ENCODE measurements at places on chromosomes 1 and 21.

- DNase-seq, result no peak
These were observed 13.8 kb upstream of the KDM4A start for GRCh38 chr1:43636006-43636641.

DNA sequence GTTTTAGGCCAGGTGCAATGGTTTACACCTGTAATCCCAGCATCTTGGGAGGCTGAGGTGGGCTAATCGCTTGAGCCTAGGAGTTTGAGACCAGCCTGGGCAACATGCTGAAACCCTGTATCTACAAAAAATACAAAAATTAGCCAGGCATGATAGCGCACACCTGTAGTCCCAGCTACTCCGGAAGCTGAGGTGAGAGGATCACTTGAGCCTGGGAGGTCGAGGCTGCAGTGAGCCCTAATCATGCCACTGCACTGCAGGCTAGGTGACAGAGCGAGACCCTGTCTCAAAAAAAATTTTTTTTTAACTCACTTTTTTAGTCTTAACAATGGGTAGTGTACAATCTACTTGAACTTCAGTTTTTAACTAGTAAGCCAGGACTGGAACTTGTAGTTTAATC, 137.5 kb downstream of the HS2ST1 start:
- no peak for DNase-seq

DNA sequence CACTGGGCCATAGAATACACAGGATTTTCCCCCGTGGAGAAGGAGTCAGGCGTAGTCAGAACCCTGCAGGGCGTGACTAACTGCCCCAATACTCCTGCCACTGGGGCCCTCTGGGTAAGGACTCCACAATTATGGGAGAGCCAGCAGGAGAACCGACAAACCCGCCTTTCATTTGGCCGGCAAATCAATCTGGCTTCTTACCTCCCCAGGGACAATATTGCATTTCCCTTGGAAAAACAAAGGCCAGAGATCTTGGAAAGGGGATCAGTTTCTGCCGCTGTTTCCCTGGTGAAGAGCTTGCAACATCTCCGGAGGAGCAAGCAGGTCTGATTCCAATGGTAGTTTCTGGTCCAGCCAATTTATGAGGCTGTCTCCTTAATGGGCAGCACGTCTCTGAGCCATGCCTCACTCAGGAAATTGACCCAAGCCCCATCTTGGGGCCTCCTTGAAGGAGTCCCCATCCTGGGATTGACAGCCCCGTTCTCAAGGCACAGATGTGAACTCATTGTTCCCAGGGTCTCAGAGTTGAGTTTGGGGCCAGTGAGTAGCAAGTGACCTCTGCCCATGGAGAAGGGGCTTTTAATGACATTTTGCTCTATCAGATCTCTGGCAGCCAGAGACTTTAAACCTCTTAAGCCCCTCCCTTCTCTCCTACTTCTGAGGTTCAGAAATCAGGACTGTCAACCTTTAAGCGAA, 4.3 kb downstream of the TRABD2B start:
- DNase-seq, result no peak

GRCh38 chr1:214249651-214250050, 31.3 kb upstream of the SMYD2 start:
- no peak for DNase-seq

- no peak for DNase-seq
These were observed 18.5 kb upstream of the MAGOH start for GRCh38 chr1:53256511-53257453.

- DNase-seq, result peak; percentile 46
These were observed 546 bp downstream of the SKI start for GRCh38 chr1:2228694-2229036.

DNA sequence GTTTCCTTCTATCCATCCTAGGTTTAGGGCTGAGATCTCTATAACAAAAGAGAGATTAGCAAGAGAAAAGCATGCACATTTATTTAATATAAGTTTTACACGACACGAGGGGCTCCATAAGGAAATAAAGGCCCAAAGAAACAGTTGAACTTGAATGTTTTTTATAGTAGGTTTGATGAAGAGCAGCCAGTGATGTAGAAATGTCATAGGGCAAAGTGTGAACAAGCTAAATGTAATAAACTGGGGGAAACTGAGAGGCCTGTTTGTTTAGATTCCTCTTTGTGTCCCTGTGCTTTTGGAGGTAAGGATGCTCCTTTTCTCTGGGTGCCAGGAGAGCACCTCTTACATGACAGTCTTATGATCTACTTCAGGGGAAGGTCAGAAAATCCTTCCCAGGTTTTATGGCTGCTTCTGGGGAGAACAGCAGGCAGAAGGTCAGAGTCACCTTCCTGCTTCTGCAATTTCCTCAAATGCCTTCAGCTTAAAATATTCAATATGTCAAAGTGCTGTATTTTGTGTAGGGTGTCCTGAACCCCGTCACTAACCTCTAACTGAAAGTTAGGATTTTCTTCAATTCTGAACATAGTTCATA, 9.5 kb upstream of the HORMAD1 start:
- DNase-seq, result no peak

- DNase-seq, result no peak
These were observed 13.2 kb downstream of the MYBPH start for GRCh38 chr1:203162403-203162802.

- no peak for DNase-seq
These were observed 836.7 kb upstream of the ADAMTS5 start for GRCh38 chr21:27803571-27803970.

DNA sequence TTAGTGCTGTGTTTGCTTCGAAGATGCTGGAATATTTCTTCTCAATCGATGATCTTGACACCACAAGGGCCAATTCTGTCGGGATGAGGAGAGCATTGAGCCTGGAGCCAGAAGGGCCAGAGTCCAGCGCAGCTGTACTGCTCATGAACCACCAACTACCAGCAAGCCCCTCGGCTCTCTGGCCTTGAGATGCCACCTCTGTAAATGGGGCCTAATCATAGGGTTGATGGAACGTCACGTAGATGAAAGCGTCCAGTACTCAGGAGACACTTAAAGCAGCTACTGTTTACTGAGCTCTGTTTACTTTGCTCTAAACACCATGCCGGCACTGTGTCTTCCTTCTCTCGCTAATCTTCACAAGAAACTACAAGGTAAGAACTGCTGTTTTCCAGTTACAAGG, 26.3 kb downstream of the CCDC185 start:
- no peak for DNase-seq

- DNase-seq, result peak; percentile 31
These were observed at the start of gene GBP1 for GRCh38 chr1:89065079-89065868. GBP1 (minus strand) TSS chr1:89065208; CDS start chr1:89063234, 1,974 bp downstream.

GRCh38 chr1:208581209-208581608, 337.0 kb upstream of the PLXNA2 start:
- no peak for DNase-seq

DNA sequence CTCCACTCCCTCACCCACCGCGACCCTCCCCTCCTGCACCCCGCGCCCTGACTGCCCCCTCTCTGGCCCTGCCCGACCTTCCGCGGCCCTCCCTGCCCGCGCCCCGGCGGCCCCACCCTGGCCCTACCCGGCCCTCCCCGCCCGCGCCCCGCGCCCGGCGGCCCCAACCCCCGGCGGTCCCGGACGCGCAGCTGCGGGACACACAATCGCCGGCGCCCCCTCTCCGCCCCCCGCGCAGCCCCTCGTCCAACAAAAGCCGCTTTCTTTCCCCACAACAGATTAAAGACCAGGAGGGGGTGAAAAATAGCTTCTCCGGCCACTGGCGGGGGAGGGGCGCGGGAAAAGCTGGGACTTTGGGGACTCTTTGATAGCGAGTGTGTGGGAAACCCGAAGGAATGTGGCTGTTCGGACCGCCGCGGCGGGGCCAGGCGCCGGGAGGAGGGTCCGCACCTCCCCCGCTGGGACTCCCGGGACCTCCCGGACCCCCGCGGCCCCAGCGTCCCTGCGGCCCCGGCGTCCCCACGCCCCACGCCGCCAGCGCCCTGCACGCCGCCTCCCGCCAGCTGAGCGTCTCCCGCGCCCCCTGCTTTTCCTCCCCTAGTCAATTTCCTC, 8.8 kb upstream of the ID3 start:
- DNase-seq, result no peak

DNA sequence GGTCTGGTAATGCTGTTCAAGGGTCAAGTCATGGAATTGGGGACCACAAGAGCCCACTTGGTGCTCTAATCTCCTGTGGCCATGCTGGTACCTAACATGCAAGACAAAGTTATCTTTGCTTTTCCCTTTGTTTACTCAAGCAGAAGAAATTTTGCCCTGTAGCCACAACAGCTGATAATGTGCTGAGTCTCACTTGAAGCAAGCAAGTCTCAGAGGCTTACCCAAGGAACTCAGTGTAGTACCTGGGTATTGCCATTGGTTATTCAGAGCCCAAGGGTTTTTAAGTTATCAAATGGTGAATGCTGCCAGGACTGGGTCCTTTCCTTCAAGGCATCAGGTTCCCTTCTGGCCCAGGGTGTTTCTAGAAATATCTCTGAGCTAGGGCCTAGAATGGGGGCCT, 198.9 kb upstream of the RNPC3 start:
- DNase-seq, result no peak

DNA sequence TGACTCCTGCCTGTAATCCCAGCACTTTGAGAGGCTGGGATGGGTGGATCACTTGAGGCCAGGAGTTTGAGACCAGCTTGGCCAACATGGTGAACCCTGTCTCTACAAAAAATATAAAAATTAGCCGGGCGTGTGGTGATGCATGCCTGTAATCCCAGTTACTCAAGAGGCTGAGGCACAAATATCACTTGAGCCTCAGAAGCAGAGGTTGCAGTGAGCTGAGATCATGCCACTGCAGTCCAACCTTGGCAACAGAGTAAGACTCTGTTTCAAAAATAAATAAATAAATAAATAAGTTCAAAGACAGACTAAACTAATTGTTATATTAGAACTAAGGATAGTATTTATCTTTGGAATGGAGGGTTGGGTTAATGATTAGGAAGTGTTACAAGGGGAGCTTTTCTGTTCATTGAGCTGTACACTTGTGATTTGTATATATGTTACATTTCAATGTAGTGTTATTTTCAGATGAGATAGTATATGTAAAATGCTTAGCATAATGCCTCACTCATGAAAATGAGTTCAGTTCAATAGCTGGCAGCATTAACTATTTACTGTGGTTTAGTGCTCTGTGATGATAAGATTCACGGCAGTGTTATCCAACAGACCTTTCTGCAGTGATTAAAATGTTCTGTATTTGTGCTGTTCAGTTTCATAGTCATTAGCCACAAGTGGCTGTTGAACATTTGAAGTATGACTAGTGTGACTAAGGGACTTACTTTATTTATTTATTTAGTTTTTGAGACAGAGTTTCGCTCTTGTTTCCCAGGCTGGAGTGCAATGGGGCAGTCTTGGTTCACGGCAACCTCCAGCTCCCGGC, 47.7 kb downstream of the OSBPL9 start:
- no peak for DNase-seq

GRCh38 chr1:209770636-209771415, 13.5 kb downstream of the C1orf74 start:
- no peak for DNase-seq

GRCh38 chr21:45443595-45444181, 38.7 kb downstream of the COL18A1 start:
- no peak for DNase-seq

GRCh38 chr1:245843101-245843500, 664.0 kb downstream of the SMYD3 start:
- no peak for DNase-seq

DNA sequence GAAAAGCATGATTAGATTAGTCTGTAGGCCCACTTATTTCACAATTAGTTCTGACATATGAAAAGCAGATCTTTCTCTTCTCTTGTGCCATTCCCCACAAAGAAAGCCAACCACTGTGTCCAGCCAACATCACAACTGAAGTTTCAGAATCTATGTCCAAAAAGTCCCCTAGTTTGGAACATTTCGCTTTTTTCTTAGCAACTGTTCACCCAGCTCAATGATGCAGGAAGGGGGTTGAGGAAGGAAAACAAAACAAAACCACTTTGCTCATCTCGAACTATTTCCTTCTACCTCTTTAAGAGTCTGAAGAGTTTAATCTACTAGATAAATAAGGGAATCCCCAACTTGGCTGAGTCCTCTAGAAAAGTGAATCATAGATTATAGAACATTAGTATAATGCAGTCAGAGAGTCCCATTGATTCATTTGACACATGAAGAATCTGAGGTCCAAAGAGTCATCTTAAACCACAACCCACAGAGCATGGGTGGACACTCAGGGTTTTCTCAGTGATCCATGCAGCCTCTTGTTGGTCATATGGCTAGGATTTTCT, 159.3 kb upstream of the SGIP1 start:
- peak; percentile 29 for DNase-seq

DNA sequence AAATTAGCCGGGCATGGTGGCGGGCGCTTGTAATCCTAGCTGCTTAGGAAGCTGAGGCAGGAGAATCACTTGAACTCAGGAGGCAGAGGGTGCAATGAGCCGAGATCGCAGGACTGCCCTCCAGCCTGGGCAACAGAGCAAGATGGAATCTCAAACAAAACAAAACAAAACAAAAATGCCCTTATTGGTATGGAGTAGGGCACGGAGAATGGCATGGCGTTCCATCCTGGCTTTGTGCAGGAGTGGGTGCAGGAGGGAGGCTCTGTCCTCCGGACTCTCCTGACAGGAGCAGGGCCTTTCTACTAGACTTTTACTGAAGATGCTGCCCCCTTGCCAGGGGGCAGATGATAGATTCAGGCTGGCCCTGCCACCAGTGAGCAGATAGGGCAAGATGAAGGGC, 1.0 kb downstream of the TMEM61 start:
- no peak for DNase-seq

GRCh38 chr1:117780687-117781475, 148.5 kb downstream of the GDAP2 start:
- DNase-seq, result no peak

GRCh38 chr1:194194724-194195123, 1008.3 kb upstream of the B3GALT2 start:
- DNase-seq, result no peak

DNA sequence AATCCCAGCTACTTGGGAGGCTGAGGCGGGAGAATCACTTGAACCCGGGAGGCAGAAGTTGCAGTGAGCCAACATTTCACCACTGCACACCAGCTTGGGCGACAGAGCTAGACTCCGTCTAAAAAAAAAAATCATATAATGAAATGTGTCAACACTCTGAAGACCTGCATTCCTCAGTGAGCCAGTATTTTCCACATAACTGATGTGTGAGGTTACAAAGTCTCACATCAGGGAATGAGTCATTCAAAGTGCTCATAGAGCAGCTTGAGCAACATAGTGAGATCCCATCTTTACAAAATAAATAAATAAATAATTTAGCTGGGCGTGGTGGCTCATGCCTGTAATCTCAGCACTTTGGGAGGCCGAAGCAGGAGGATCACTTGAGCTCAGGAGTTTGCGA, 65.5 kb downstream of the CASZ1 start:
- no peak for DNase-seq

DNA sequence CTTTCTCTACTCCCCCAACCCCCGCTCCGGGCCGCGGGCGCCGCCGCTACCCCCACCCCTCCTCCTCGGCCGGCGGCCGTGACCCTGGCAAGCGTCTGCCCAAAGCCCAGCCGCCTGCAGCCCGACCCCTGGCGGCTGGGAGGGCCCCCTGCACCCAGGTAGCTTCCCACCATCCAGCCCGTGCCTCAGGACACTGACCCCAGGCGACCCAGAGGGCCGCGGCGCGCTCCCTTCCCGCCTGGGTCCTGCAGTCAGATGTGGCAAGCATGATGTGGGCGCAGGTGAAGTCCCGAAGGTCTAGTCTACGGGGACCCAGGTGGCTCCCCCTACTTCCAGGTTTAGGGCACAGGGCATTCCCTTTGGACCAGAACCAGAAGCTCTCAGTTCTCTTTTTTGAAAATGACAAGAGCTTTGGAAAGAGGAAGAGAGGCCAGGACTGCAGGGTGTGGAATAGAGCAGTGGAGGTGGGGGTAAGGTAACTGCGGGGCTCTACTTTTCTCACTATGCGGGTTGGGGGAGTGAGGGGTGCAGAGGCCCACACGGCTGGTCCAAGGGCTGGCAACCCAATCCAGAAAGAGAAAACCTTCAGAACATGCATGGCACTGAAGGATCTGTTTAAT, at the start of gene DENND4B:
Gene DENND4B, minus strand, starts transcription at position 97 of the 620 bp plus-strand sequence. CDS start 2,344 bp downstream, outside the sequence.
- peak; percentile 76 for DNase-seq

- DNase-seq, result no peak
These were observed 146.9 kb upstream of the C1orf174 start for GRCh38 chr1:4046836-4047461.
